ENCODE measurements at places on chromosomes 5 and 9.

- no peak for DNase-seq
Observed at GRCh38 chr9:17339156-17339555, 204.3 kb downstream of the CNTLN start.

GRCh38 chr9:136721339-136722092 is 9.1 kb downstream of the DIPK1B start:
- DNase-seq, result no peak

DNA sequence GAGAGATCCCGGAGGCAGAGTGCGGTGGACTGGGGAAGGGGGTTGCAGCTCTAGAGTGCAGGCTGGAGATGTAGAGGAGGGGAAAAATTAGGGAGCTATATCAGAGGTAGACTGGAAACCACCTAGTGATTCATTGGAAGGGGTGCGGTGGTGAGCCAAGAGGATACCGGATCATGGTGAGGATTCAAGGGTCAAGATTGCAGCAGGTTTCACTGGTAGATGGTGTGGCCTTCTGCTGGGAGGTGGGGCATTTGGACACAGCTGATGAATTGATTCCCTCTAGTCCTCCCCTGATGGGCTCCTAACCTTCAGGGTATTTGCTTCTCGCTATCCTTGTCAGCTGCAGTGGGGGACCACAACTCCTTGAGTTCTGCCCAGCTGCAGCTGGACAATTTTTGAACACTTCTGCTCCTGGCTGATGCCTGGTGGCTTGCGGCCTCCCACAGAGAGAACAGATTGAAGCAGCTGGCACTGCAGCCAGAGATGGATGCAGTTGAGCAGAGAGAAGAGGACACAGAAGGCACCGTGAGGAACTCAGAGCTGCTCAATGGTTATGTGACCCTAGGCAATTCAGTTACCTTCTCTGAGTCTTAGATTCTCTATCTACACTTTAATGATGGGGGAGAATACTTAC is 134.4 kb upstream of the ABCA1 start:
- no peak for DNase-seq

DNA sequence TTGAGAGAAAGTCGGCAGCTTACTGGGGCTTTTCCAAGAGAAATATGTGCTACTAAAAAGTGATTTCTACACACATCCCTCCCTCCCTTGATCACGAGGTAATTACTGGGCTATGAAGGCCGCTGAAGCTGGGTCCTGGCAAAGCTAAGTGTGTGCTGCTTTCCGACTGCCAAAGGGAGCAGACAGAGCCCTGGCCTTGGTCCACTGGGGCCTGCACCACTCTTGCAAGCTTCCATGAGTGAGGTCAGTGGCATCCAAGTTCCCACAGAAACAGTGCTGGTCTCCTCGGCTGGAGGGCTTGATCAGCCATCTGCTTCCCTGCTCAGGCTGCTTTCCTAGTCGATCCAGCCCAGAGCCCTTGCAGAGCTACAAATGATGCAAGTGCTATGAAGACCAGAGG is 154.8 kb upstream of the LHFPL2 start:
- no peak for DNase-seq

DNA sequence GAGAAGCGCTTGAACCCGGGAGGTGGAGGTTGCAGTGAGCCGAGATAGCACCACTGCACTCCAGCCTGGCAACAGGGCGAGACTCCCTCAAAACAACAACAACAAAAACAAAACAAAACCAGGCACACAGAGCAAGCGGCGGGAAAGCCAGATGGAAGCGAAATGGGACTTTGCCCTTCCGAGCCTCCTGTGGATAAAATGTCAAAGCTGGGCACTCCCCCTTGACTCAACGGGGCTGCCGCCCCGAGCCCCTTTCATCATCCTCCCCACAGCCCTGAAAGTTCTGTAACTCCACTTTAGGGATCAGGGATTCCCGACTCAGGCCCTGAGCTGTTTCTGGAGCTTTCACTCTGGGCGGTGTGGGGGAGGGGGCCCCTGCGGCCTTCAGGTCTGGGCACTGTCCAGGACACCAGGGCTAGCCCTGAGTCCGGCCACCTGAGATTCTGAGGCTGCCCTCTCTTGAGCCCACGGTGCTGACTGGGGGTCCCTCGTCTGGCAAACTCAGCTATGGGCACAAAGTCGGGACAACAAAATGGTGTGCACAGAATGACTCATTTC is 30.6 kb upstream of the OBP2B start:
- DNase-seq, result no peak

- no peak for DNase-seq
Observed at GRCh38 chr5:174777111-174777510, 52.7 kb downstream of the MSX2 start.

DNA sequence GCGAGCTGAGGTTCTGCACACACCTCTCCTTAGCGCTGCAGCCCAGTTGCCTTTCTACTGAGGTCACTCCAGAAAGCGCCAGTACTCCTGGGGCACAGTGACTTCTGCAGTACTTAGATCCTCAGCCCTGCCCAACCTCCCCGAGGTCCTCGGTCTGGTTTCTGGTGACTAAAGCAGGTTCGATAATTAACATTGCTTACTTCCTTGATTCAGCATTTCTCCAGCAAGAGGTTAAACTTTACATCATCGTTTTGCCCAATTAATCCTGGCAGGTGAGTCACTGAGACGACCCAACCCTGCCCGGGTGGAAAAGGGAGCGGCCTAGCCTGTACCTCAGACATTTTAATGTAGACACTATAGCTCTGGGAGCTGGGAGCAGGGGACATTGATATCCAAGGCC is 77.6 kb downstream of the PLAC8L1 start:
- no peak for DNase-seq

DNA sequence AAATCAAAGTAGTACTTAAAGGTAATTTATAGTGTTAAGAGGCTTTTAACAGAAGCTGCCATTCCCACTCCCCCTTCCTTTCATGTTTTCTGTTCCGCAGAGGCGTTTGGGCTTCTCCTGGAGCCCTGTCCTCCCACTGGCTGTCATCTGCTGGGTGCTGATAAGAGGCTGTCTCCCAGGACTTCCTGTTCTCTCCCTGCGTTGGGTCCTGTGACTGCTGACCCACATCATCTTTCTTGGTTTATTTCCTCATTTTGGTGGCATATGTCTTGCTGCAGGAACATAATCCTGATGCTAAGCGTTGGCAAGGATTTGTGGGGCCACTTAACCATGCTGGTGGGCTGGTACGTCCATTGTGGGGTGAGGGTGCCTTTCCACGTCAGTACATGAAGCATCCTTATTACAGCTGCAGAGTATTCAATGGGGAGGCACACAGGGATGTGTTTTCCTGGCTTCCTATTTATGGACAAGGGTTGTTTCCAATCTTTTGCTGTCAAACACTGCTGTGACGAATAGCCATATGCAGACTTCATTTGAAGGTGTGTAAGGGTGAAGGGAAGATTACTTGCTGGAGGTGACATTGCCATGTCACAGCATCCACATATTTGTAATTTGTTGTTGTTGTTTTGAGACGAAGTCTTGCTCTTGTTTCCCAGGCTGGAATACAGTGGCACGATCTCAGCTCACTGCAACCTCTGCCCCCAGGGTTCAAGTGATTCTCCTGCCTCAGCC is 22.3 kb upstream of the RNF130 start:
- no peak for DNase-seq

DNA sequence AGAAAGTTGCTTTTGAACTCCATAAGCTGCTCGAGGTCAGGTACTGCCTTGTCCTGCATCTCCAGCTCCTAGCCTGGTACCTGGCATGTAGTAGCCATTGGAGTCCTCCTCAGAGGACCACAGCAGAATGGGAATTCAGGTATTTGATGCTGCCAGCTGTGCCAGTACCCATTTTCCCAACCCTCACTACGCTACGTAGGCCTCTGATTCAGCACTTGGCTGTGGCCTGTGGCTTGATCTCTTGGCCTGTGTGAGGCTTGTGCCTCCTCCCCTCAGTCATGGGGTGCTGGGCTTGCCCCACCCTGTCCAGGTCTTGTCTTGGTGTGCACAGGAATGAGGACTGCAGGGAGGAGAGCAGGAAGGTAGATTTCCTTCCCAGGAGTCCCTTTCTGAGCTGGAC is 11.8 kb downstream of the OTULIN start:
- DNase-seq, result no peak

Data from stimulated activated CD8-positive, alpha-beta memory T cell treated with anti-CD3 and anti-CD28 coated beads, Interleukin-4, amount 100 ng/mL, for 1 hour (primary cell).